ENCODE measurements at places on chromosomes 3 and 15.

- no peak for DNase-seq
Observed at GRCh38 chr3:184366619-184367289, 5.2 kb downstream of the POLR2H start.

DNA sequence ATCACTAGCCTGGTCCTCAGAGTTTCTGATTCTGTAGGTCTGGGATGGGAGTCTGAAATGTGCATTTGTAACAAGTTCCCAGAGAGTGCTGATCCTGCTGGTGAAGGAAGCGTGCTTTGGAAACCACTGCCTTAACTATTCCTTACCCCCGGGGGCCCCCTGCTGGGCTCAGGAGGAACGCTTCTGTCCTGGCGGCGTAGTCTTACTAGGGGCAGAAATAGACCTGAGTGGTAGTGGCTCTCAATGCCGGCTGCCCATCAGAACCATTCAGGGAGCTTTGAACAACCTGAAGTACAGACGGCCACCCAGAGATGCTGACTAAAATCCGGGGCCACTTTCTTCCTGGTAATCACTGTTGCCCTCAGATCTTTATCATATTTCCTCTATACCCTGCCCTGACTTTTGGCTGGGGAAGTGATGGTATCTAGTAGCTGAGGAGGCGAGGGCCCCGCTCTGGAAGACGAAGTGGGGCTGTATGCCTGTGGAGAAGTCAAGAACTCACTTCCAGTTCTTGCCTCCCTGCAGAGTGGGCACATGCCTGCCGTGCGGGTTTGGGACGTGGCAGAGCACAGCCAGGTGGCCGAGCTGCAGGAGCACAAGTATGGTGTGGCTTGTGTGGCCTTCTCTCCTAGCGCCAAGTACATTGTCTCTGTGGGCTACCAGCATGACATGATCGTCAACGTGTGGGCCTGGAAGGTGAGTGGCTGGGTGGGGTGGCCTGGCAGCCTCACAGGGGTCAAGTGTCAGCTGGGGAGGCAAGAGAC lies 16.3 kb upstream of the JMJD7 start:
- peak; percentile 81 for DNase-seq

GRCh38 chr15:101126618-101127505 lies 125.0 kb downstream of the CHSY1 start:
- peak; percentile 61 for DNase-seq

DNA sequence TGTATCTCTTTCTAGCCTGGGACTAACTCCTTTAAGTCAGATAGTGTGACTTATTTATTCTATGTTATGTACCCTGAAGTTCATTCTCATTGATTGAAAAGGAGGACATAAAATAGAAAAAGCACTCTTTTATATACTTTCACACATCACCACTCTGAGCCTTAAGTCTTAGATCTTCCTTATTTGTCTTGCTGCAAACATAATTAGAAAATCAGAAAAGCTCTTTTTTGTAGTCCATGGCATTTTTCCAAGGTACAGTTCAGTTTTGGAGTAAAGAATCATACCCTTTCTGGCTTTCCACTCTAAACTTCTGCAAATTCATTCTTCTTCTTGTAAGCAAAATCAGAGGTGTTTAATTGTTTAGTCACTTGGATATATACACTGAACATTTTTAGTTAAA lies 75.5 kb downstream of the AKAP13 start:
- no peak for DNase-seq

DNA sequence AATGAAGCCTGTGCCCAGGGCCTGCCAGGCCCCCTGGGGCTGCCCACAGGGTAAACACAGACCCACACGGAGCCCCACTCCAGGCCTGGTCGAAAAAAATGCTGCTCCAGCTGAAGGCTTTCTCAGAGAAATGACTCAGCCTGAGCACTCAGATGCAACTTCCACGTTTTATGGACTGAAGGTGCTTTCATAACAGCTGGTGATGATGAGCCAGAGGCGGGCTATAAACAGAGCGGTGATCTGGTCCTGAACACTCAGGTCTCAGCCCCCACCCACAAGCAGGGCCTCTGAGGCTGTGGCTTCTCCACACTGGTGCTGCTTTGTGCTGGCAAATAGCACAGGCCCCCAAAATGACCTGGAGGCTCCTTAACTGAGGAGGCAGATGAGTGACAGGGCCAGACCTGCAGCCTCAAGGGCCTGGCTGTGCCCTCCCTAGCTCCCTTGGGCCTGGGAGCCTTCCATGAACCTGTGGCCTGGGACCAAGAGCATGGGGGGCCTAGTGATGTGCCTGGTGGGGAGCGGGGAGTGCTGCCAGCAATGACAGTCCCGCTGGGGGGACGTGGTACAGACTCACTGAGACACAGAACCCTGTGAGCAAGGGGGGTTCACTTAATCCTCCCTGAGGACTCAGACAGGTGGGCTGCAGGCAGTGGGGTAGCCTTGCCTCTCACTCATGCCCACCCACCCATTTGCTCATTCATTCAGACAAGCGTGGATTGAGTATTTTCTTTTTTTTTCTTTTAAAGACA lies 23.0 kb upstream of the FURIN start:
- peak; percentile 56 for DNase-seq

DNA sequence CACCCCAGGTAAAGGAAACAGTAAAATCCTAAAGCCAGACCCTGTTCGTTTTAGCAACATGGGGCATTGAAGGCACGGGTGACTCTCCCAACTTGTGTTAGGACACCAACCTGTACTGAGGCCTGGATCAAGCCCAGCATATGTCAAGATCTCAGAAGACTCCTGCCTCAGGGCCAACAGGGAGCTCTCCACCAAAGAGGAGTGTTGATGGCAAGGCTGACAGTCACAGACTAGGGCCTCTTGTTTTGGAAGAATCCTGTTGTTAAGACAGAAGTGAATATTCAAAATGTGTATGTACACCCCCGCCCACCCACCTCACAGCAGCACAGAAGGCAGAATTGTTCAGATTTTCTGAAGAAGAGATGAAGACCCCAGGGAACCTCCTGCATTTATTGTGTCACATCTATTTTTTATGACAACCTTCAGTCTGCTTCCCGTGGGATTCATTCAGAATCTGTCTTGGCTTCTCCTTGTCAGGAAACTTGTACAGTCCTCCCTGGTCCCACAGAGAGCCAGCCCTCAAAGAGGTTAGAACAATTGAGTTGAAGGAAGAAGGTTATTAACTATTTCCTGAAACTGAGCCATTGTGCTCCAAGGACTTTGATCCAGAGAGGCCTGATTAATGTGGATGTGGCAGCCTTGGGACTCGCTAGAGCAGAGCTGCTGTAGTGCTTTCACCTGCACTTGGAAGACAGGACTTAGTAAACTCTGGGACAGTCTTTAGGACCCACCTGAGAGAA lies 61.7 kb upstream of the PLXNA1 start:
- DNase-seq, result no peak

- DNase-seq, result no peak
Observed at GRCh38 chr15:65956307-65956706, 87.0 kb downstream of the RAB11A start.

DNA sequence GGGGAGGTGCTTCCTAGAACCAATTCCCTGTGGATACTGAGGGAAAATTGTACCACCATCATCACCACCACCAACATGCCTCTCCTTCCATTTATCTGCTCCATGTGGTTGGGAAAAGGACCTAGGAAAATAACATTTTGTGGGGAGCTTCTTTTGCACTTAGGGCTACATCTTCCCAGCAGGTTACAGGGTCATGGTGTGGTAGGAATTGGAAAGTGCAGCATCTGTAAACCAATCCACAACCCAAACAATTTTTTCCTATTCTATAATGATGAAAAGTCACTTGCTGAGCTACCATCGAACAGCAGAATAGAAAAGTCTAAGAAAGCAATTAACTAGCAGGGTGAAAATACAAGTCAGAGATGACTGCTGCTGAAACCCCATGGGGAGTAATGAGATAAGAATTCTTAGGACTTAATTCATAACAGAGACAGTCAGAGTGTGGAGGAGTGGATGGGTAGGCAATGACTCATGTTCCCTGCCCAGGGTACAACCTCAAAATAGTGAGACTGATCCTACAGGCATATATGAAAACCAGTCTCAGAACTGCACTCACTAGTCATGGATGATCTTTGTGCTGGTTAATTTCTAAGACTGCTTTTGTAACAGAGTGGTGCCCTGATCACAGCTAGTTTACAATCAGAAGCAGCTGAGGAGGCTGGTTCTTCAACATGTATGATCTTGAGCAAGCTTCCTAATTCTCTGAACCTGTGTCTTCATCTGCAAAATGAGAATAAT lies 38.1 kb upstream of the LEKR1 start:
- DNase-seq, result no peak

- no peak for DNase-seq
Observed at GRCh38 chr3:14521611-14522010, 18.5 kb downstream of the GRIP2 start.

DNA sequence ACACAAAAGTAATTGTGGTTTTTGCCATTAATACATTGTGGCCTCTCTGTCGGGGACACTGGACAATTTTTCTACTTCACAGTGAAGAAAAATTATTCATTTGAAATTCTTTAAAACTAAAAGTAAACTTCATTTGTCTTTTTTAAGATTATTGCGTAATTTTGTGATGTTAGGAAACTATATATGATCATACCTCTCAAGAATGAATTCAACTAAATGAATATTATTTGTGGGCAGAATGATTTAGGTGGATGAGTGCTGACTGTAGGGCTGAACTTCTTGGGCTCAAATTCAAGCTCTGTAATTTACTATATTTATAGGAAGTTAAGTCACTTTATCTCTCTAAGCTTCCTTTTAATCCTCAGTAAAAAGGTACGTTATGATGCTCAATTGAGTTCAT lies 441.2 kb downstream of the ROBO1 start:
- DNase-seq, result no peak

DNA sequence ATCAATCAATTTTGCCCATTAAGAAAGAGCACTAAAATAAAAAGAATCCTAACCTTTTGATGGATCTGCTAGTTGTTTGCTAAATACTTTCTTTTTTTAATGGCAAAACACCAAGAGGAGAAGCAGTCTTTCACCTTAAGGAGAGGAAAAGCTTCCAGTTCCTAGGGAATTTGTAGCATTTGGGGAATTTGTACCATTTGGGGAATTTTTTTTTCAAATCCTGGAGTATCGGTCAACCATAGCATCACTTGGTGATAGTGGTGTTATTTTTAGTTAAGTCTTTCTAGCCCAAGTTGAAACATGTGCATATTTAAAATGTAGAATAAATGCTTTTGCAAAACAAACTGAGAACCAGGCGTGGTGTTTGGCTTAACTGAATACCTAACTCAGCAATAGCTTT lies 117.5 kb upstream of the SEMA6D start:
- no peak for DNase-seq

GRCh38 chr15:33145447-33145846 lies 49.1 kb downstream of the FMN1 start:
- no peak for DNase-seq

- no peak for DNase-seq
Observed at GRCh38 chr15:101153801-101154656, 97.8 kb downstream of the CHSY1 start.

DNA sequence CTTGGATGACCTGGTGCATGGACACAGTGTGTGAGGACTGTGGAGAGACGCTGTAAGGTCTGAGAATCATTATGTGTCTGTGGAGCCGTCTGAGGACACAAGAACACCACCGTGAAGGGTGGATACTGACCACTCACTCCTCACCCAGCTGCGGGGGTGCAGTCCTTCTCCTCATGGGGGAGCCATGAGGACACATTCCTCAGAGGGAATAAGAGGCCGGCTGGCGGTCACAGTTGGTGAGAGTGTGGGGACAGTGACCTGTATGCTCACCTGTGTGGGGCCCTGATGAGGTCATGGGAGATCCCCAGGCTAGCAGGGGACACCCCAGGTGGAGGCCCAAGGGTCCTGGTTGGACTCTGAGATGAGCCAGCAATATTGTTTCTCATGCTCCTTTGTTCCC lies 2.5 kb upstream of the TRPM1 start:
- no peak for DNase-seq

DNA sequence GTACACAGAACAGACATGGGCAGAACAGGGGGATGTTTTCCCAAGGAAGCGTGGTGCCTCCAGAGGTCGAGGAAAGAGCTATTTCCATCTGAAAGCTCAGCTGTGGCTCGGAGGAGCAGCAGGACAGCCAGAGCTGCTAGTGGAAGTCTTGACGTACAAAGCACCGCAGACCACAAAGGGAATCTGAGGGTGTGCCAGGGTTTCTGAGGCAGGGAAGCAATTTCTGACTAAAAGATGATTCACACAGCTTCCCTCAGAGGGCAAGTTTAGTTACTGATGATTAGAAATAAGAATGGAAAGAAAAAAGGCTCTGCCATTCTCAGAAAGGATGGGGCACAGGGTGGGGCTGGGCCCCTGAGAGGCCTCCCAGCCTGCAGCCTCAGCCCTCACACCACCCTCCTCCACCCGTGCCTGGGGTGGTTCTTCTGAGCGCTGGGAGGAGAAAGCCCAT lies 45.8 kb upstream of the SEC13 start:
- peak; percentile 66 for DNase-seq

DNA sequence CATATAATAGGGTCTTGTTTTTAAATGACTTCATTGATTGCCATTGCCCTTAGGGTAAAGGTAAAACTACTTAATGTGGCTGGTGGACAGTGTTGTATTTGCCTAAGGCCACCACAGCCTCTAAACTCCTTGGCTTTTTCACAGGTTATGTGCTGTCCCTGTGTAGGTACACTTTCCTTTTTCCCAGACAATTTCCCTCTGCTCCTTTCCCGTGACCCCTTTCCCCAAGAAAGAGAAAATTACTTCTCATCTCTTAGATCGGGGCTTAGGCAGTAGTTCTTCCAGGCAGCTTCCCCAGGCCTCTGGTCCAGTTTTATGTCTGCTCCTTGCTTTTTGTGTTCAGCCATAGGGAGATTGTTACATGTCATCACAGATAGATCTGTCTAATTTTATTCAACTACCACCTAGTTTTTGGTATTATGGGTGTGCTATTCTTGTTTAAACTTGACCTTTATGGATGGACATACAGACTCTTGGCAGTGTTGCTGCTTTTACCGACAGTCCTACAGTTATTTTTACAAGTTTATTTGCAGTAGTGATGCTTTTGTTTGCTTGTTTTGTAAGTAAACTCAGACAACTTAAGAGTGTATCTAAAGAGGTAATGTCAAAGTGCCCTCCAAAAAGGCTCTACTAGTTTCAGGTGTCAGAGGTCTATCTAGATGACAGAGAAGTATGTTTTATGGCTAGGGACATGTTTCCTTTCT lies 20.5 kb upstream of the SCAANT1 start:
- no peak for DNase-seq

DNA sequence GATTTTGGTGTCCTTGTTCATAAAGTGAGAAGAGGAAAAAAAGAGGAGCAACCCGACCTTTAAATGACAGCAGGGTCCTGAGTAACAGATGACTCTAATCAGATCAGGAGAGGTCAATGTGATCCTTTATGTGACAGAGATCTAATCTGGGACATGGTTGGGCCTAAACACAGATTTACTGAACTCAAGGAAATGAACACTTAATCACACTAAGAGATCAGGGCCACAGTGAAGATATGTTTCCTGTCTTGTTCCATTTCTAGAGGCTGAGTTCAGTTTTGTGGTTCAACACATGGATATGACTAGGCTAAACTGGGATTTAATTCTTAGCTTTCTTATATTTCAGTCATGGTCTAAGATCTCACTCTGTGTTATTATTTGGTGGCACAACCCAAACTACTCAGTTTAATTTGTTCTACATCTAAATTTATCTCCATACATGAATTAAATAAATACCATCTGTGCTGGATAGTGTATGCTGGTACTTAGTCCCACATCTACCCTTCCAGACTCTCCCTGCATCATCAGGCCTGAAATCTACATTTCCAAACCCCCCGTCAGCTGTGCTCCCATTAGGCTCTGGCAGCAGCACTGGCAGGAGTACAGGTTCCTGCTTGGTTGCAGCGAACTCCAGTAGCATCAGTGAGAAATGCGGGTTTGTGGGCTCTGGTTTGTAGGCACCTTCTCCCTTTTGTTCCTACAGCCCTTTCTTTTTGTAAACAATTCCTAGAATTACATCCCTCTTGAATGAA lies 22.6 kb downstream of the SFMBT1 start:
- no peak for DNase-seq

GRCh38 chr15:39643727-39644126 lies 62.8 kb downstream of the THBS1 start:
- DNase-seq, result no peak

Measured in activated T-cell treated with anti-CD3 and anti-CD28 coated beads, Interleukin-2, amount 50 U/mL, for 24 hours (primary cell).